CD4-positive, alpha-beta T cell treated with Interleukin-17A for 4 hours (primary cell): ENCODE measurements at places on chromosomes 11 and 22.

- DNase-seq = no peak
Observed at GRCh38 chr11:86386283-86386682, 11.6 kb downstream of the CCDC81 start.

DNA sequence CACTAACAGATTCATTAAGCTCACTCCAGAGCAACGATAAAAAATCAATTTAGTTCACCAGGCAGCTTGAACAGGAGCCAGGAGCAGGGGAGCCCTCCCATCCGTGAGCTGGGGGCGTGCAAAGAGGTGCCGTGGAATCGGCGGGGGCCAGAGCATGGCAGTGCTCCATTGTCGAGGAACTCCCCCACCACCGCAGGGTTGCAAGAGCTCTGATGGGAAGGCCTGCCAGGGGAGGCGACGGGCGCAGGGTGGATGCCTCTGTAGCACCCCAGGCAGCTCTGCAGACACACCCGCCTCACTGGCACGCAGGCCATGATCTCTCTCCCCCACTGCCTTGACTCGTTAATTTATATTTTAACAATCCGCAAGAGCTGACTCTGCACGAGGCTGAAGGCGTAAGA lies 433.2 kb downstream of the MIAT start:
- DNase-seq = no peak

GRCh38 chr22:27317971-27318428 lies 483.6 kb downstream of the MN1 start:
- no peak for DNase-seq

DNA sequence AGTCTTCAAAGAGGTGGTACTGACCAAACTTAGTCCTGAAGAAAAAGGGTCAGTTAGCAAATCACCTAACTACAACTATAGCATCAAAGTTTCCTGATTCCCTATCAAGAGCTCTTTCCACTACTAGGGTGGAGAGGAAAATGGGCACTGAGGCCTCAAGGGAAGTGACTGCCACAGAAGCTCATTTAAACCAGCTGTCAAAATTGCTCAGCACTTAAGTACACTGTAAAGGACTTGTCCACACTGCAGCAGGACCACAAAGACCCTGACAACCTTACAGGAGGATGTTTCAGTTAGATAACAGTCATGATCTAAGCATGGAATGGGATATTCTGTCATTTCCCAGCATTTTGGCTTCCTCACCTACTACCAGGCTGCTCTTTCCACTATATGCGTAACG lies 33.0 kb downstream of the FAM168A start:
- DNase-seq = no peak

GRCh38 chr11:96228473-96228891 lies 114.5 kb downstream of the MAML2 start:
- no peak for DNase-seq

GRCh38 chr11:2975594-2975993 lies 16.5 kb downstream of the NAP1L4 start:
- DNase-seq = peak; percentile 64

- no peak for DNase-seq
Observed at GRCh38 chr11:72998676-72999075, 143.4 kb downstream of the FCHSD2 start.

- no peak for DNase-seq
Observed at GRCh38 chr22:36387709-36387958, 133 bp downstream of the MYH9 start.

DNA sequence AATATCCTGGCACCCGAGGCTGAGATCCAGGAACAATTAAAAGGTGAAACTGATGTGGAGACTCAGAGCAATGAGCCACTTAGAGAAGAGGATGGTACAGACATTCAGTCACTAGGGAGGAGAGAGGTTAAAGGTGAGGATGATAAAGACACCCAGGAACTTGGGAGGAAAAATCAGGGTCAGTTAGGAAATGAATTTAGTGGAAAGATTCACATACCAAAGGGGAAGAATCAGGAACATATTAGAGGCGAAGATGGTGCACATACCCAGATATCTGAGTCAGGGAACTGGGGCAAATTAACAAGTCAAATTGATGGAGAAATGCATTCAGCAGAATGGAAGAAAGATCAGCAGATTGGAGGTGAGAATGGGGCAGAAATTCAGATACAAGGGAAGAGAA lies 4.1 kb upstream of the MEI1 start:
- no peak for DNase-seq

- DNase-seq = no peak
Observed at GRCh38 chr22:39947220-39948216, 12.7 kb upstream of the TMA7B start.

DNA sequence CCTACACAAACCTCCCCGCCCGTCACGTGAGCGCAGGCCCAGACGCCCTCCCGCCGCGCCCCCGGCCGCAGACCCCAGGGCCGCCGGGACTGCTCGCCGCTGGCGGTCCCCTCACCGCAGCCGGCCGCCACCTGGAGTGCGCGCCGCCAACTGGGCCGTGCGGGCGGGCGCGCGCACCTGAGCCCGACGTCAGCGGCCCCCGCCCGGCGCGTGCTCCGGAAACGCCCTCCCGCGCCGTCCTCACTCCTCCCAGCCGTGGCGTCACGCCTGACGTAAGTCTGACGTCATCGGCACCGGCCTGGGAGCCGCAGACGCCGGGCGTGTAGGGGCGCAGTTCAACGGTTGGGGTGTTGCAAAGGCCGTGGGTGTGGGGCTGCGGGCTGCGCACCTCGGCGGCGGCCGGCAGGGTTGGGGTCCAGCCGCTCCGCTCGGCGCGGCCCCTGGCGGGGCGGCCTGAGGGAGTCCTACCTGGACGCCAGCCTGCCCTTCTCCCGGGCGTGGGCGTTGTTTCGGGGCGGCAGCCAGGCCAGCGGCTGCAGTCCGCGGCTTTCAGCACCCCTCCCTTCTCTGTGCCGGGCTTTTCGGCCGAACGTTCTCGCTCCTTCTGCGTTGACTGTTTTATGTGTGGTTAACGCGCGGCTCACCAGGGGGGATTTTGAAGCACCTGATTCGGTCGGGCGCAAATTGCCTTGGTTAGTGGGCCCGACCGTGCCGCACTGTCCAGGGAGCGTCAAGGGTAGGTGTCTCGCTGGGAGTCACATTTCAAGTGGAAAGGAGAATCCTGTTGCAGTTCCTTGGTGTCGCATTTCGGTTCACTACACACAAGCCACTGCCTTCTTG lies at the start of gene JOSD1:
Gene JOSD1 (minus strand): TSS at position 155 of the 840 bp plus-strand sequence. CDS start 956 bp downstream, outside the sequence.
- peak; percentile 96 for DNase-seq

GRCh38 chr11:6799402-6799801 lies at the start of gene OR6A2:
Gene OR6A2, minus strand, starts transcription at chr11:6799689. Its CDS starts 3,981 bp downstream, at chr11:6795708.
- no peak for DNase-seq

DNA sequence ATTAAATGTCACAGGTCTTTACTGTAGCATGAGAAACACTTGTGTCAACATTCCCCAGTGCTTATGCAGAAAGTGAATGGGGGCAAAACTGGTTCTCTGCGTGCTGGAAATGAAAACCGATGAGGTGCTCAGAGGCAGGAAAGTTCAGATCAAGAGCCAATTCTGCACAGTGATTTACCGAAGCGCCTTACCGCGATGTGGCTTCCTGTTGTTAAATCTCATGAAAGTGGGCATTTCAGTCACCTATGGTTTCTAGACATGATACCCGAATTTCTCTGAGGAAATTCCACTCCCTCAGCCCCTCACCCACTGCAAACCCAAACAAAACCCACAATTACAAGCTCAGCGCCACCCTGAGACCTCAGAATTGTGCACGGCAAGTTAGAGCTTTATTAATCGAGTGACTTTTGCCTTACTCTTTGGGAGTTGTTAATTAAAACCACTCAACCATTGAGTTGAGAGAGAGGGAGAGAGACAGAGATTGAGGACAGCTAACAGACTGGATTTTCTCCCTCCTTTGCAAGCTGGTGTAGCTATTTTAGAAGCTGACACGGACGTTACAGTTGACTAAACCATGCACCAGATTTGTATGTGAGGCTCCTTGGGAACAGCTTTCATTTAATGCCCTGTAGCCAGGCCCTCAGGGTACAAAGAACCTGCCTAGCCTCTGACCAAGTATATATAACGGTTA lies 196.4 kb downstream of the DBX1 start:
- no peak for DNase-seq

DNA sequence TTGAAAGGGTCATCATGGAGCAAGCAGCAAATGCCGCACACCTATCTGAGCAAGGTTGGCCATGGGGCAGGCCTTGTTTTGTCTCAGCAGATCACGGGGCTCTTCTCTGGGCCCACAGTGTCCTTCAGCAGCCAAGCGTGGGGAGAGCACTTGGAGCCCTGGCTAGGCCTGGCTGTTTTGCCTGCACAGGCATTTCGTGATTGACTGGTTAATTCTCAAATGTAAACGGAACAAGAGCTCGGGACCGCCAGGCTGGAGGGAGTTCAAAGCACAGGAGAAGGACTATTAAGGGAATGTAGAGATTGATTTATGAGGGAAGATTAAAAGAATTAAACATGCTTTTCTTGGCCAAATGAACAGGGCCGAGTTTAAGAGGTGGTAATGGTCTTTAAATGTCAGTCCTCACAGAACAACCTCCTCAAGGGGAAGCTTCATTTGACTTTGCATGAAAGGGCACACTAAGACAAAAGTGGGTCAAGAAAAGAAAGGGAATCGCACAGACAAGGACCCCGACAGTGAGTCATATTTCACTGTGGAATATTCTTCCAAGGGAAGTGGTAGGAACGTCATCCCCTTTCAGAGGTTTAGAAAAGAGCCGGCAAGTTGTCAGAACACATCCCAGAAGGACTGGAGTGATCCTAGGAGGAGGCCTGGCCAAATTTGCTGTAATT lies 20.7 kb downstream of the SPON1 start:
- no peak for DNase-seq

GRCh38 chr11:114085965-114086793 lies 26.7 kb downstream of the ZBTB16 start:
- DNase-seq = no peak
